ENCODE measurements at places on chromosomes 12 and 14.
A peak's percentile ranks its signal among the peaks of the same experiment; 100 is the strongest.

GRCh38 chr12:49616533-49617219, 6.7 kb upstream of the PRPF40B start:
- no peak for DNase-seq

DNA sequence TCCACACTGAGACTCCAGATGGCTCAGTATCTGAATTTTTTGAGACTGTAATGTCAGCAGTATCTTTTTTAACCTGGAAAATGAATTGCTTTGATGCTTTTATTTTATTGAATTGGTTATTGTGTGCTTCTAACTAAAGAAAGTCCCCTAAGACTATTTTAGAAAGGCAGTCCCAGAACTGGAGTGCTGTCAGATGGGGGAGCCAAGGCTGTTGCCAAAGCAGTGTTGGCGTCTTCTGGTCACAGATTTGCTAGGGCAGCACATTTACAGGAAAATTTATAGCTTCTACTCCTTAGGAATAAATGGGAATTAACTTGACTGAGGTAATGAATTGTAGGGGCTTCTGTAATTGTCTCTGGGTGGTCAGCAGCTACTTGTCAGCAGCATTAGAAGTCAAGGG, 157.1 kb upstream of the ARHGAP5 start:
- DNase-seq = no peak

- DNase-seq = no peak
Observed at GRCh38 chr12:26195641-26196420, 458 bp downstream of the SSPN start.

DNA sequence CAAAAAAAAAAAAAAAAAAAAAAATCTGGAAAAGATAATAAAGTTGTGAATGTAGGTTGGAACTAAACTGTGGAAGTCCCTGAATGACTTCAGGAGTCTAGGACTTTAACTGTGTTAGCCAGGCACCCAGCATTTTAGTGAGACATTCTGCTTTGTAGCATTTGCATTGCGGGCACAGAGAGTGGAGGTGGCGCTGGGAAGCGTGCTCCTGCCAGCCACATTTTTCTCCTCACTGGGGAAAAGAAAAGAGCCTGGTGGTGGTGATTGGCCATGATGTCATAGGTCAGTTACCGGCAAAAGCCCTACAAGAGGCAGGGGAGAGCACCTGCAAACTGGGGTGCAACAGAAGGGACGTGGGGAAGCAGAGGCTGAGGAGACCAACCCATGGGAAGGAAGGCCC, 9.7 kb upstream of the GAPDH start:
- DNase-seq = no peak

DNA sequence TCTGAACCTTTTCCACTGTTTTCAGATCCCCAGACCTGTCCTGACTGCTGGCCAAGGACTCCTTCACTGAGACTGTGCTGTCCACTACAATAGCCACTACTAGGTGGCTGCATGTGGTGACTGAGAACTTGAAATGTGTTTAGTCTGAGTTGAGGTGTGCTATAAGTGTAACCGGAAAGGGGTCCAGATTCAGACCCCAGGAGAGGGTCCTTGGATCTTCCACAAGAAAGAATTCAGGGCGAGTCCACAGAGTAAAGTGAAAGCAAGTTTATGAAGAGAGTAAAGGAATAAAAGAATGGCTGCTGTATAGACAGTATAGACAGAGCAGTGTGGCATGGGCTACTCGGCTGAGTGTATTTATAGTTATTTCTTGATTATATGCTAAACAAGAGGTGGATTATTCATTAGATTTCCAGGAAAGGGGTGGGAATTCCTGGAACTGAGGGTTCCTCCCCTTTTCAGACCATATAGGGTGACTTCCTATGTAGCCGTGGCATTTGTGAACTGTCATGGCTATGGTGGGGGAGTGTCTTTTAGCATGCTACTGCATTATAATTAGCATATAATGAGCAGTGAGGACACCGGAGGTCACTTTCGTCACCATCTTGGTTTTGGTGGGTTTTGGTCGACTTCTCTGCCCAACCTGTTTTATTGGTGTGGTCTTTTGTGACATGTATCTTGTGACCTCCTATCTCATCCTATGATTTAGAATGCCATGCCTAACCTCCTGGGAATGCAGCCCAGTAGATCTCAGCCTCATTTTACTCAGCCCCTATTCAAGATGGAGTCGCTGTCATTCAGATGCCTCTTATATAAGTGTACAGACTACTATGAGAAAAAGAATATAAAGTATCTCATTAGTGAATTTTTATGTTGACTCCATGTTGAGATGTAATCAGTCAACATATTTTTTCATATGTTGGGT, 70.0 kb upstream of the SRSF5 start:
- DNase-seq = no peak

GRCh38 chr14:77067632-77068516, 30.2 kb upstream of the CIPC start:
- DNase-seq = peak; percentile 75

DNA sequence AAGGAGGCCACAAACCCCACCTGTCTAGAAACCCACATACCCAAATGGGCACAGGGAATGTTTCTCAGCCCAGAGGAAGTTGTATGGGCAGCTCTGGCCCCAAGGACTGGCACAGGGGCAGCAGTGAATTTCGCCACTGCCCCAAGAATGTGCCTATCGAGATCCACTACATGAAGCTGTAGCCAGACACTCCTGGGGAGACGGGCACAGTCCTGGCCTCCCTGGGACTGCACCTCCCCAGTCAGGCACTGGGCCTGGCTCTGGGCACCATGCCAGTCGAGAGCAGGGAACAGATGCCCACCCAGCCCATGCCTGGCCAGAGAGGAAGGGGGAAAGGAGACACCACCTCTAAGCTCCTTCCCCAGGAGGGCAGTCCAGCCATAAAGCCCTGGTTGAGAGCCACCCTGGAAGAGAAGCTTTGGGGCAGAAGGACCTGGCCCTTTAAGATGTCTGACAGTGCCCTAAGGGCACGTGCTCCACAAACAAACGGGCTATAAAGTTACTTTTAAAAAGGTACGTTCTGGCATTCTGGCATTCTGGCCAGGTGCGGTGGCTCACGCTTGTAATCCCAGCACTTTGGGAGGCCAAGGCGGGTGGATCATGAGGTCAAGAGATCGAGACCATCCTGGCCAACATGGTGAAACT, 8.4 kb downstream of the ADCY6 start:
- no peak for DNase-seq

GRCh38 chr12:2244013-2244861, 191.4 kb downstream of the CACNA1C start:
- DNase-seq = peak; percentile 70

- DNase-seq = no peak
Observed at GRCh38 chr14:39016733-39017095, 86.3 kb downstream of the SEC23A start.

DNA sequence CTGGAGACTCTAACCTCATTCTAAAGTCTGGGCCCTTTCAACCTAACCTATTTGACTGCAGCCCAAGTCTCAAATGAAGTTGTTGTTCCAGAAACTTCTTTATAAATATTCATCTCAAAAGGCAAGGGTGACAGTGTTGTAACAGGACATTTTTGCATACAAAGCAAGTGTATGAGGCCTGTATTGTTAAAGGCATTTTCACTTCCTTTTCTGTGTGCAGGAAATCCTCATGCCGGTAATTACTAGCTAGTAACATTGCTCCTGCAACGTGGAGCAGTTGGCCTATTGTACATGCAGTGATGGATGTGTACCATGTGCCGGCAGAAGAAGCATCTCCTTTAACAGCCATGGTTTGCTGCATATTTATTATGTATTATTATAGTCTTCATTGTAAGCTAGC, 156.5 kb upstream of the RMST start:
- DNase-seq = no peak

GRCh38 chr14:52917735-52918134, 33.1 kb downstream of the FERMT2 start:
- no peak for DNase-seq

- no peak for DNase-seq
Observed at GRCh38 chr12:105588106-105588505, 257.6 kb downstream of the C12orf75 start.

DNA sequence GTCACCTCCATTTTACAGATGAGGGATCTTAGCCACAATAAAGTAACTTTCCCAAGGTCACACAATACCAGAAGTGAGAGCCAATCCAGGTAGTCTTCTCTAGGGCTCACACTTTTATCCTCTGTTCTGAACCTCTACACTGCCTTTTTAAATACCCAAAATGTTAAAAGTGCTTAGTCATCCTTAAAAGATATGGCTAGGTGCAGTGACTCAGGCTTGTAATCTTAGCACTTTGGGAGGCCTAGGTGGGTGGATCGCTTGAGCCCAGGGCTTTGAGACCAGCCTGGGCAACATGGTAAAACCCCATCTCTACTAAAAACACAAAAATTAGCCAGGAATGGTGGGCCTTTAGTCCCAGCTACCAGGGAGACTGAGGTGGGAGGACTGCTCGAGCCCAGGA, 104.1 kb upstream of the PPP4R3A start:
- no peak for DNase-seq

DNA sequence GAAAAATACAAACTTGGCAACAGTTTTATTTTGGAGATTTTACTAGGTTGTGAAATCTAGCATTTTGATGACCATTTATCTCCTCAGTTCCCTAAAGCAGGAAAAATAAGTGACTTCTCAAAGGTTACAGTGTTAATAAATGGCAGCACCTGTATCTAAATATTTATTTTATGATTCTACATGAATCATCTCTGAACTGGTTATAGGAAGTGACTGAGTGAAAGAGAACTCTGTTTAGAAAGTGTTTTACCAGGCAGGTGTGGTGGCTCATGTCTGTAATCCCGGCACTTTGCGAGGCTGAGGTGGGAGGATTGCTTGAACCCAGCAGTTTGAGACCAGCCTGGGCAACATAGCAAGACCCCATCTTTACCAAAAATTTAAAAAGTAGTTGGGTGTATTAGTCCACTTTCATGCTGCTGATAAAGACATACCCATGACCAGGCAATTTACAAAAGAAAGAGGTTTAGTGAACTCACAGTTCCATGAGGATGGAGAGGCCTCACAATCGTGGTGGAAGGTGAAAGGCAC, 26.3 kb downstream of the MIPOL1 start:
- DNase-seq = no peak

- no peak for DNase-seq
Observed at GRCh38 chr14:102731101-102731870, 46.0 kb upstream of the TRAF3 start.

GRCh38 chr12:130158754-130159059, 3.6 kb upstream of the FZD10 start:
- no peak for DNase-seq

GRCh38 chr14:76770521-76771436, 9.5 kb downstream of the VASH1 start:
- no peak for DNase-seq

DNA sequence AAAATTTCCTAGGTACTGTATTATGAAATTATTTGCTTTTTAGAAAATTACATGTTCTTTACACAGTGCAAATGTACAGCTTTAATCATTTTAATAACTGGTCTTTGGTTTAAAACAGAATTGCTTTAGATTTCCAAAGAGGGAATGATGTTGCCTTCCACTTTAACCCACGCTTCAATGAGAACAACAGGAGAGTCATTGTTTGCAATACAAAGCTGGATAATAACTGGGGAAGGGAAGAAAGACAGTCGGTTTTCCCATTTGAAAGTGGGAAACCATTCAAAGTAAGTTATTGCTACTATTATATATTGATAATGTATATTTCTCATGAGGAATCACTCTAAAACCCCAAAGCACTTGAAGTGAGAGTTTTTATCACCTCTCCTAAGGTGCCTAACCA, 13.4 kb downstream of the LGALS3 start:
- no peak for DNase-seq

DNA sequence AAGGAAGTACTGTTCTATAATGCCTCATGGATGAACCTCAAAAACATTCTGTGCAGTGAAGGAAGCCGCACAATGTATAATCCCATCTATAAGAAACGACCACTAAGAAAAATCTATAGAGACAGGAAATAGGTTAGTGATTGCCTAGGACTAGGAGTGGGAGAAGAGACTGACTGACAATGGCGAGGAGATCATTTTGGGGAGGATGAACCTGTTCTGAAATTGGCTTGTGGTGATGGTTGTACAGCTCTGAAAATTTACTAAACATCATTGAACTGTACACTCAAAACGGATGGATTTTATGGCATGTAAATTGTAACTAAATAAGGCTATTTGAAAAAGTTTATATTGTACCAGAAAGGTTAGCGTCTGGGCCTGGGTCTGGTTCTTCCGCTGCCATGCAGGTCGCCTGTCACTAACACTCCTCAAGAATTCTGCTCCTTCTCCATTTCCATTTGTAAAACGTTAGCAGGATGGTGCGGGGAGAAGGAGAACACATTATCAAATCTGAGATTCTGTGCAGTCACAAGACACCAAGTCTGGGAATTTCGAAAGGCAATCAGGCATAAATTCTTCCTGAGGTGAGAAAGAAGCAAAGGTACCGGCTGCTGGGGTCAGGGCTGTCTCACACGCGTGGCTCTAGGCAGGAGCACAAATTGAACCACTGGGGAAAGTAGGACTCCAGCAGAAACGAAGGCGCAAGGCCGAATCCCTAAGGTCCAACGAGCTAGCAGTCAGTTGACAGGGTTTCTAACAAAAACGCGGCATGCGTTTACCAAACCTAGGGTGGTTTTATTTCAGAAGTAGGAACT, 845 bp upstream of the COCH start:
- DNase-seq = no peak

GRCh38 chr12:122518908-122519307, 7.8 kb downstream of the RSRC2 start:
- no peak for DNase-seq

DNA sequence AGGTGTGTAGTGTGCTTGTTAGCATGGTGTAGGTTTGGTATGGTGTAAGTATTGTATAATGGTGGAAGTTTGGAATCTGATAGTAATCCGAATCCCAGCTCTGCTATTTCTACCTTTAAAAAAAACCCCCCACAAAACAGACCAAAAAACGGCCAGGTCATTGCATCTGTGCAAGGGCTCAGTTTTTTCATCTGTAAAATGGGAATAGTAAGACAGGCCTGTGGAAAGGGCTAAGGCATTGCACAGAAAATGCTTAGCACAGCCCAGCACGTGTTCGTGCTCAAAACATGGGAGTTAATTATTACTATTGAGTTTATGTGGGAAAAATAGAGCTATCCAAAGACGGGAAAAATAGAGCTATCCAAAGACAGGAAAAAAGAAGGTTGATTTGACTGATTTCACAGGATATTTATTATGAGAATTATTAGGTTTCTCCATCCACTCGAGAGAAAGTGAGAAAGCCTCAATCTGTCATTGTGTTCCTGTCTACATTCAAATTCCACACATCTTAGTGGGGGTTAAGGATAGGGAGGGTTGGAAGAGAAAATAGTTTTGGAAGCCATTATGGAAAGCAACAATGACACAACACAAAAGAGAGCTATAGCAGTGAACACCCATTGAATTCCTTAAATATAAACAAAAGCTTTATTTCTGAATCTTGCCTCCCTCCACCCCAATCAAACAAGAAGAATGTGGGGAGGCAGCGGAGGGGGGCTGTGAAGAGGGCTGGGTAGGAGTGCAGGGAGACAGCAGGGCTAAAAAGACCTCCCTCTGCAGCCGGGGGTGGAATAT, 126.8 kb upstream of the MAX start:
- DNase-seq = no peak

GRCh38 chr12:90682398-90682797, 272.6 kb downstream of the CCER1 start:
- no peak for DNase-seq

Measured in NCI-H446 (cell line).